Endothelial cell (in vitro differentiated cells): ENCODE measurements at places on chromosomes 7 and 10.

GRCh38 chr7:33091111-33091531 is 18.1 kb downstream of the RP9 start:
- no peak for DNase-seq

DNA sequence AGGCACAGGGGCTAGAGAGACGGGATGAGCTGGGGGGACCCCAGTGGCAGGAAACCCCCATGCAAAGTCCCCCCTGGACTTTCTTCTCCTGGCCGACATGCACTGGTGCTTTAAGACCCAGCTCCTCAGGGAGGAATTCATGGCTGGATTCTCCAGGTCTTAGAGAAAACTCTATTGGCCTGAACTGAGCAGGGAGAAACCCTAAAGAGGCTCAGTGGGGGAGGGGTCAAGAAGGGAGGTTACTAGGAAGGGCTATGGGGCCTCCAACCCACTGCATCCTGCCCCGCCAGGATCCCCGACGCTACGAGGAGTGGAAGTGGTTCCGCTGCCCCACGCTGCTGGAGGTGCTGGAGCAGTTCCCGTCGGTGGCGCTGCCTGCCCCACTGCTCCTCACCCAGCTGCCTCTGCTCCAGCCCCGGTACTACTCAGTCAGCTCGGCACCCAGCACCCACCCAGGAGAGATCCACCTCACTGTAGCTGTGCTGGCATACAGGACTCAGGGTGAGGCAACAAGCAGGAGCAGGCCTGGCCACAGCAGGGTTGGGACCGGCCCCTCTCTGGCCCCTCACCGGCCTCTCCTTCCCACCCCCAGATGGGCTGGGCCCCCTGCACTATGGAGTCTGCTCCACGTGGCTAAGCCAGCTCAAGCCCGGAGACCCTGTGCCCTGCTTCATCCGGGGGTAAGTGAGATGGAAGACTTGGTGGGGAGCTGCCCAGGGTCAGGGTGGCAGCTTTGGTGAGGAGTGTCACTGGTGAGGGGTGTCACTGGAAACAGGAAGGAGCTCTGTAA is 13.8 kb downstream of the ATG9B start:
- DNase-seq: no peak

GRCh38 chr7:103833401-103833800 is 156.1 kb downstream of the RELN start:
- DNase-seq: no peak

DNA sequence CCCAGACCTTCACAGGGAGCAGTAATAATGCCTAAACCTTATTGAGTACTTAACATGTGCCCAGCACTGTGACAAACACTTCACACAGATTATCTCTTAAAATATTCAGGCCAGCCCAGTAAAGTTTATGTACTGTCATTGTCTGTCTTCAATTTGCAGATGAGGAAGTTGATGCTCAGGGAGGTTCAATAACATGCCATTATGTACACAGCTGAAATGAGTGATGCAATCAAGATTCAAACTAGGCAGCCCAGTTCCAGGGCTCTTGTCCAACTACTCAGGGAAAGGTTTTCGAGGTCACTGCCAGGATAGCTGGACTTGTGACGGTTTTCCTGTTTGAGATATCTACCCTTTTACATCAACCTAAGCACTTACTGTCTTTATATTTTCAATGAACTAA is 56.1 kb downstream of the AUTS2 start:
- DNase-seq: no peak

GRCh38 chr7:44697136-44698045 is 51.3 kb upstream of the ZMIZ2 start:
- DNase-seq: no peak

DNA sequence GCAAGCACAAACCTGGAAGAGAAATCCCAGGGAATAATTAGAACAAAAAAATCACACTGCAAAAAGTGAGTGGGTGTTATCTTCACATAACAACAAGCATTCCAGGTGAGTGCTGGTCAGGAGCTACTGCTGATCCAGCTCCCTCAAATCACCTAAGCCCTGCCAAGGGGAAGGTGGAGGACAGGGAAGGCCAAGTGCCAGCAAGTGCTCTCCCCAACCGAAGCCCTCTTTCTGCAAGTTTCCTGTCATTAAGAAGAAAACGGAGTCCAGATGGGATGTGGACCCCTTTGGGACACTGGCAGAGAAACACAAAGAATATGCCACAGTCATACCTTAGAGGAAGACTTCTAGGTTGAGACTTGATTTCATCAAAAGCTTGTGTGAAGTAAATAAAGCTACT is 933.0 kb upstream of the ZNF722 start:
- DNase-seq: no peak

GRCh38 chr10:48496831-48497779 is 107.8 kb downstream of the ARHGAP22 start:
- DNase-seq: no peak

GRCh38 chr10:76997631-76998030 is 640.0 kb downstream of the KCNMA1 start:
- no peak for DNase-seq

- DNase-seq: no peak
Measured at GRCh38 chr7:96663457-96663856, 46.2 kb downstream of the SEM1 start.

DNA sequence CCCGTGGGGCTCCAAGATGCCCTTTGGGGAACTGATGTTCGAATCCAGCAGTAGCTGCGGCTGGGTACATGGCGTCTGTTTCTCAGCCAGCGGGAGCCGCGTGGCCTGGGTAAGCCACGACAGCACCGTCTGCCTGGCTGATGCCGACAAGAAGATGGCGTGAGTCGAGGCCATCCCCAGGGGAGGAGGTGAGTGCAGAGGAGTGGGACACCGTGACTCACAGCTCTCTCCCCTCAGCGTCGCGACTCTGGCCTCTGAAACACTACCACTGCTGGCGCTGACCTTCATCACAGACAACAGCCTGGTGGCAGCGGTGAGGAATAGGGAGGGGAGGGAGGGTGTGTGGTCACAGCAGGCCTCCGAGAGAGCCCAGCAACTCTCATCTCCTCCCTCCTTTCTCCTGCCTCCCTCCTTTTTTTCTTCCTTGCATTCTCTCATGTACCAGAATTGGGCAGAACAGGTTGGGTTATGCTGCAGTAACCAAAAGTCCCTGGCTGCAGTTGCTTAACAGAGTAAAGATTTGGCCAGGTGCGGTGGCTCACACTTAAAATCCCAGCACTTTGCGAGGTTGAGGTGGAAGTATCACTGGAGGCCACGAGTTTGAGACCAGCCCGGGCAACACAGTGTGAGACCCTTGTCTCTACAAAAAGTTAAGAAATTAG is 16.5 kb downstream of the ARPC1B start:
- DNase-seq: no peak

GRCh38 chr7:157193274-157193673 is 54.5 kb downstream of the UBE3C start:
- no peak for DNase-seq
